Activated naive CD8-positive, alpha-beta T cell treated with anti-CD3 and anti-CD28 coated beads, Interleukin-2, amount 50 U/mL, for 16 hours (primary cell): ENCODE measurements at places on chromosomes 6 and 20.

- no peak for DNase-seq
These were observed 1.5 kb downstream of the MAFB start for GRCh38 chr20:40687384-40688128.

DNA sequence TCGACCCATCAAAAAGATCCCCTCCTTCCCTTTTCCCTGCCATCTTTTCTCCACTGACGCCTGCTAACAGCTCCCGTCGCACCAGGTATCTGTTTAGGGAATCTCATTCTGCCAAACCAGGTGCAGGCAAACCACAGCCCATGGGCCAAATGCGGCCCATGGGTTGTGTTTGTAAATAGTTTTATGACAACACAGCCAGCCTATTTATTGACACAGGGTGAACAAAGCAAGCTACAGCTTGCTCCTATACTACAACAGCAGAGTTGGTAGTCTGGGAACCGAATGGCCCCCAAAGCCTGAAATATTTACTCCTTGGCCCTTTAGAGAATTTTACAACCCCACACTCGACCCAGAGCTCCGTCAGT is 16.4 kb downstream of the NFATC2 start:
- DNase-seq: no peak

DNA sequence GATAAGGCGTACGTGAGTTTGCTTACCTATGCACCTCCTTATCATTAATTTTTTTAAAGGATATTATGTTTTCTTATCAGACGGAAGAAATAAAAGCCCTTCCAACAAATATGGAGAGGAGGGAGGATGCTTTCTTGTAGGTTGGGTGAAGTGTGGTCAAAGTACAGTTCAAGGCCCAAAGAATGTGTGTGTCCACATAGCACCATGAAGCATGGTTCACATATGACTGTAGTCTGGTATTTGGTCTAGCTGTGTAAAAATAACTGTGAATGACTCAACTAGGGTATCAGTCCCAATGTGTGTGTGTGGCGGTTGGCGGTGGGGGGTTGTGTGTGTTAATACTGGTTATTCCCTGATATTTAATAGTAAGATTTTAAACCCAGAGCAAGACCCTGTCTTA is 212.7 kb downstream of the TMEM242 start:
- no peak for DNase-seq

DNA sequence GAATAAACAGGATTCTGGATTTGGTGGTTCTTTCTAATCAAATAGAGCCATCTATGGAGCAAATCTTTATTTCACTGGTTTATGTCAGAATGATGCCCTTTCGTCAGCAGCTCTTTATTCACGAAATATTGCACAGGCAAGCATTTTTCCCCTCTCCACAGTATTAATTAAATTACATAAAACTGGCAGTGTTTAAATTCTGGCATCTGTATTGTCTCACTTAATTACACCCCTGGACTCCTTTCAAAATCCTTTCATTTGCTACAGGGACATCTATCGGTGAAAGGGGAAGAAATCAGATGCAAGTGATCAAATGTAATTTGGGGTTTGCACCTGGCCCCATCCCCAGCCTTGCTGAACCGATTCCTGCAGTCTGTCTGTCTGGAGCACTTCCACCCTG is 801.9 kb downstream of the QKI start:
- no peak for DNase-seq

DNA sequence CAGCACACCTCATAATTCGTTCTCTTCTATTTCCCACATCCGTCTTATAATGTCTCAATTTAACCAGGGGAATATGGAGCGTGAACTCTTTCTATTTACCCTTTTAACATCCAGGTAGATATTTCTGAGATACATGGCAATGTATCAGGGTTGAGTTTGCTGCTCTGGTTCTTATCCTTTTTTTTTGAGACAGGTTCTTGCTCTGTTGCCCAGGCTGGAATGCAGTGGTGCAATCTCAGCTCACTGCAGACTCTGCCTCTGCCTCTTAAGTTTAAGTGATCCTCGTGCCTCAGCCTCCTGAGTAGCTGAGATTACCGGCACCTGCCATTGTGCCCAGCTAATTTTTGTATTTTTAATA is 36.5 kb downstream of the KLHL31 start:
- DNase-seq: no peak

GRCh38 chr6:28810659-28811053 is 113.1 kb downstream of the TRIM27 start:
- DNase-seq: no peak

DNA sequence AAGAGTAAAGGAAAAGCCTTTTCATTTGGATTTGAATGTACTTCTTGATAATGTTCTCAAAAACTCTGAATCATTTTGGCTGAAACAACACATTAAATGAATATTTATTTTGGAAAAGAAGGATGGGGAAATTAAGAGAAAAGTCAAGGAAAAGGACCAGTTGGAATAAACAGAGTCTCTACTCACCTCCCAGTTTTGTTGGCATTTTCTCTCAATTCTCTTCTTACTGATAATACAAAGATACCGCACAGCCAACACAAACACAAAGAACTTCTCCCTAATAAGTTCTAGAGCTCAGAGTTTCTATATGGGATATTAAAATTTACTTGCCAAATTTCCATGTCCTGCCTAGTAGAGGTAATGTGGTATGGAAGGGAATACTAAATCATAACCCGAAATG is 13.1 kb downstream of the EPM2A start:
- DNase-seq: no peak

GRCh38 chr6:27791182-27791943 is 120.8 kb downstream of the OR2B2 start:
- no peak for DNase-seq

- no peak for DNase-seq
These were observed 486.2 kb downstream of the HAO1 start for GRCh38 chr20:7454047-7454446.

DNA sequence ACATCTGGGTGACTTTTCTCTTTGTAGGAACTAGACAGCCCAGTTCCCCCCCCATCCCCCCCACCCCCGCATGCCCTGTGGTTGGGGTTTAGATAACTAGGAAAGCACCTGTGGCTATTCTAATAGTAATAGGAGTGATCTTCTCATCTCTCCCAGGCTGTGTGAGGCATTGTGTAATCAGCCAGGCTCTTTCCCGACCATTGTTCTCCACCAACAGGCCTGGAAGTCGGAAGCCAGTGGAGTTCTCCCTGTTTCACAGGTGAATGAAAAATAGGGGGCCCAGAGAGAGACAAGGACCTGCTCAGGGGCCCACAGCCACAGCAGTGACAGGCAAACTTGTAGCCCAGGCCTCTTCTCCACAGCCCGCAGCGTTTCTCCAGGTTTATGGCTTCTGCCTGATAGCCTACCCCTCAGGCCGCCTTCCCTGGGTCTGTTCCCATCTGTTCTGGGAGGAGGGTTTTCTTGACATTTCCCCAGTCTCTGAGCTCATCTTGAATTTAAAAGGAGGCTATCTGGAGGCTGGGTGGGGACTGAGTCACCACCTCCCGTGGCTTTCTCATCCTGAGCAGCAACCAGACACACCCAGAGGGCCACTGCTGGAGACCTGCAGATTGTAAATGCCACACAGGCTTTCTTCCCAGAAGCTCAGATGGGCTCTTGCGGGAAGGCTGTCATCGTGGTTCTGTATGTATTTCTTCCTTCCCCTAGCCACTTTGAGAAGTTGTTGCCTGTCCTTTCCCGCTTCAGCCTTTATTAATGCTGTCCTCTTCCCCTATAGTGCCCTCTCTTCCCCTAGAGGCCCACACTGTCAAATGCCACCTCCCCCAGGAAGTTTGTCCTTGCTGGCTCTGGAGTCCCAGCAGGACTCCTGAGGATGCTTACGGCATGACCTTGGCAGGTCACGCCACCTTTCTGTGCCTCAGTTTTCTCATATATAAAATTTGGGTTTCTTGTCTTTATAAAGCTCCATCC is 75.9 kb upstream of the MYL9 start:
- no peak for DNase-seq

DNA sequence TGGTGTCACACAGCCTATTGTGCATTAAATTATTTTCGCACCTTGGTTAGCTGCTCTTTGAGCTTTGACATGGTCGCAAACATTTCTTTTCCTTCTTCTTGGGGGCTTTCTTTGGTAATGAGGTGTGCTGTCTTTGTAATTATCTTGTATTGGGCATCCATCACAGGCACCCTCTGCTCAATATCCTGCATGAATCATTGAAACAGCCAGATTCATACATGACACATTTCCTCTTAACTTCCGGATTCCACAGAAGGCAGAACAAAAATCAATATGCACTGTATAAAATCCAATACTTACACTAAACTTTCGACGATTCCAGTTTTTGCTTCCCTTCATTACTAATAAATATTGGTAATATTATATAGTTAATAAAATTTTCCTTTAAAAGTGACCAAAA is 175.6 kb downstream of the SYNE1 start:
- DNase-seq: no peak

GRCh38 chr6:30826961-30827342 is 57.4 kb upstream of the DDR1 start:
- no peak for DNase-seq

DNA sequence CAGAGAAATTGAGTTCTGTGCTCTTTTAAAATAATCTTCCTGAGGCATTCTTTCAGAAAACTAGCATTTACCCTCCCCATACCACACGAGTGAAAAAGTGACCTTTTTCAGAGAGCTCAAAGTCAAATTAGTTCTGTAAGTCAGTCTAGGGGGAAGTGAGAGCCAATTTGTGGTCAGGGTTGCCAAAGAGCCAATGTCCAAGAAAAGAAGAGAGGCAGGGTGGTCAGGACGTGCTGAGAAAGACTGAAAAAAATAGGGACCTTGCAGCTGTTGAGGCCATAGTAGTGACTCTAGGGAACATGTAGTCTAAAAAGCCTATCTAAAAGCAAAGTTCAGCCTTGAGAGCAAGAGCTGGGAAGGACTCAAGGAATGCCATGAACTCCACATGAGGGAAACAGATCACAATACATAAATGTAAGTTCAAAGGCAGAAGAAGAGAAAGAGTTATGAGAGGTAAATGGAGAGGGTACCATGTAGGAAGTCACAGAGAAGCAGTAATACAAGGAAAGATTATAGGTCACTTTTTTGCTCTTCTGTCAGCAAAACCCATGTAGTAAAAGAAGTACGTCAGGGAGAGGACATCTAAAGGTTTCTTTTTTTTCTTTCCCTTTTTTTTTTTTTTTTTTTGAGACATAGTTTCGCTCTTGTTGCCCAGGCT is 565.1 kb upstream of the FLRT3 start:
- no peak for DNase-seq

GRCh38 chr6:75094614-75095200 is 111.1 kb downstream of the COL12A1 start:
- DNase-seq: no peak

DNA sequence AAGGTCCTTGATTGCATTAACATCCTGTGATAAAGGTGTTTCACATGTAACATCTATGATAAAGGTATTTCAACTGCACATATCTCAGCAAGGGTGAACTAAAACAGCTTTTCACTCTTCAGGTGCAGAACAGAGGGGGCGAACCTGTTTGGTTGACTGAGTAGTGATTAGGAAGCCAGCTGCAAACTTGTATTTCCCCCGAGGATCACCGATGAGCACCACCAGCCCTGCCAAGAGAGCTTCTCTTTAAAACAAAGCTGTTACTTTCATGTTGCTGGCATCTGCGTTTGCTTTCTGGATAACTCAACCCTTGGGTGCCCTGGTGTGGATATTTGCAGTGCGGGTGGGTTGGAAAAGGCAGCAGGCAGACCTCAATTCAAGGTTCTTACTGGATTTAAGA is 39.6 kb downstream of the JAG1 start:
- DNase-seq: no peak

- no peak for DNase-seq
These were observed 93.0 kb downstream of the TBC1D7 start for GRCh38 chr6:13235339-13235738.

- DNase-seq: no peak
These were observed 43.1 kb upstream of the NEDD9 start for GRCh38 chr6:11275598-11275997.

GRCh38 chr6:37994223-37994622 is 174.7 kb downstream of the ZFAND3 start:
- no peak for DNase-seq

GRCh38 chr20:50680105-50680960 is 11.0 kb downstream of the RIPOR3 start:
- DNase-seq: no peak

DNA sequence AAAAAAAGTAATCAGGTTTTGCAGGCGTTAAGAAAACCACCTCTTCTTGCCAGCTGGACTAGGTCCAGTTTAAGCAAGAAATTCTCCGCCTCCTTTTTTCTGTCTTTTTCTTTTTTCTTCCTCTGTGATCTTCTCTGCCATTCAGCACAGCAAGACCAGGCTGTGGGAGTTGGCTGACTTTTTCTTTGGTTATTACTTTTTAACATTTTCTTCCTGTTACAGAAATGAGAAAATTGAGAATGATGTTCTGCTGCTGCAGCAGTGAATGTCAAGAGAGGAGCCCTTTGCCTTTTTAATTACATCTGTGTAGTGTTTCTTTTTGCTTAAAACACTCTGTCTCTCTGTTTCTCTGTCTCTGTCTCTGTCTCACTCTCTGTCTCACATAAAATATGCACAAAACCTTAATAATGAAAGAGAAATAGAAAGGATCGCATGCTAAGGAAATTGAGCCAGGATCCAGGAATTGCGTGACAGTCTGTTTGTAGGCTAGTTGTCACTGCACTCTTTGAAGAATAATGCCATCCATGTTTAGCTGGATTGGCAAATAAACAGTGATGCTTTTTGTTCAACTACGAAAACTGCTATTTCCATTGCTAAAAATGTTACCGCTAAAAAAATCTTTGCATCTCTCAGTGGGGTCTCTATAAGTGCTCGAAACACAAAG is 103.2 kb upstream of the SUPT3H start:
- DNase-seq: no peak

DNA sequence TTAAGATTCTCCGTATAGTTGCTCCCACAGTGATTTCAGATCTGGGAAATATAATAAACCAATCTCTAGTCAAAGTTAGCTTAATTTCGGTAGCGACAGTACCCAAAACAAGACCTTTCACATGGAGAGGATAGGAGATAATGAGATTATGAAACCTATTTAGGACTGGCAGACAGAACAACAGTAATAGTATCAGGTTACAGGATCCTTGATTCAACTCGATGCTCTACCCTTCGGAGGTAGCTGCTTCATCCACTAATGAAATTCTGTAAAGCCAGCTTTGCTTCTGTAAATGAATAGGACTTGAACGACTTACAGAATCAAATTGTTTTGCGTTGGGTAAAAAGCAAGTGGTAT is 534 bp upstream of the AKIRIN2 start:
- no peak for DNase-seq

DNA sequence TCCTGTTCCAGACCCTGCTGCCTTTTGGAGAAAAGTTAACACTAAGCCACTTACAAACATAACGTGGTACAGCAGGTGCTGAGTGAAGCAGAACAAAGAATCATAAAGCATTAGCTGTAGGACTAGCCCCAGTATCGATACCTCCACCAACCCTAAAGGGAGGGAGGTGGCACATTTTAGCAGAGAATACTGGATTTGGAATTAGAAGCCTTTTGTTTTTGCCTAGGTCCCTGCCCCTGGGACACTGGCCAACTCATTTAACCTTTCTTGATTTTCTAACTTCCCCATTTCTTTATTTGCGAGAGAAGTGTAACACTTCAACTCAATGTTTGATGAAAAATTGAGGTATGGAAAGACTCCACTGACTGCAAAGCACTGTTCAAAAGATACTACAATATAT is 93.5 kb downstream of the B3GAT2 start:
- no peak for DNase-seq

GRCh38 chr20:1346315-1346969 is 17.5 kb upstream of the SDCBP2 start:
- DNase-seq: no peak
